ENCODE measurements at places on chromosomes 2 and 18.

DNA sequence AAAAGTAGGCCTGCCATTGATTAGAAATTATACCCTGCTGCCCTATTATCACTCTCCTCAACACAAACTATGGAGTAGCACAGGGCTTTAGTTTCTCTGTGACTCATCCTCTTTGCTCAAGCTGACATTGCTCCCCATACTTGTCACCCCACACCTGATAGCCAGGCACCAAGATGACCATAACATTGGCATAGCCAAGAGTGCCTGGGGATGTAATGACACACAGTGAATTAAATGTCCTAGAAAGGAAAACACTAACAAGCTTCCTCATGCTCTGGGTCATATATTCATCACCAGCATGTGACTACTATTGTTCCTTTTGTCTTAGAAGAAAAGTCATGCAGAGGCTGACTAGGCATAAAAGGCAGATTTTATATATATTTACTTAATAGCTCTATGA lies 137.8 kb upstream of the RND3 start:
- no peak for DNase-seq

DNA sequence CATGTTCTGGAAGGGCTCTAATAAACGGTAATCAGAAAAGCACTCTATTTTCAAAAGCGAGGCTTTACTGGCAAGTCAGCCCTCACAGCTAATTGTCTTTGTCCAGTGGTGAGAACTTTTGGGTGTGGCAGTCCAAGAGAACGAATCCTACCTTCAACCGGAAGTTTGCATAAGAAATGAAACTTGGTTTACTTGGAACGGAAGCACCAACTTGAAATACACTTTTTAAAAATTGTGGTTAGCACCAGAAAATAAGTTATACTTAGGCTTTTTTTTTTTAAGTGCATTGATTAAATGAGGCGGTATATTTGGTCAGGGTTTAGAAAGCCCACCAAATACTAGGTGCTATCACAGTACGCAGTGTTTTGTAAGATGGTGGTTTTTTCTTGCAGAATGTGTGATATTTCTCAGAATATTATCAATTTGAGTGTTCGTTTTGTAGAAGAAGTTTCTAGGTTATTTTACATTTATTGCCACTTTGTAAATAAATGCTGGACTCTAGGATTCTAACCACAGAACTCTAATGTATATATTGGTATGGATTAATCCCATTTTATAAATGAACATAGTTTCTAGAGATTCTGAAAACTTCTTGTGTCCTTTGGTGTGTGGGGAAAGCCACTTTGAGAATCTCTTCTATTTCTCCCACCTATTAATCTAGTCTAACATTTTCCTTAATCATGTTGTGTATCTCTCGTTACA lies 1.2 kb downstream of the MYL12A start:
- DNase-seq: no peak

DNA sequence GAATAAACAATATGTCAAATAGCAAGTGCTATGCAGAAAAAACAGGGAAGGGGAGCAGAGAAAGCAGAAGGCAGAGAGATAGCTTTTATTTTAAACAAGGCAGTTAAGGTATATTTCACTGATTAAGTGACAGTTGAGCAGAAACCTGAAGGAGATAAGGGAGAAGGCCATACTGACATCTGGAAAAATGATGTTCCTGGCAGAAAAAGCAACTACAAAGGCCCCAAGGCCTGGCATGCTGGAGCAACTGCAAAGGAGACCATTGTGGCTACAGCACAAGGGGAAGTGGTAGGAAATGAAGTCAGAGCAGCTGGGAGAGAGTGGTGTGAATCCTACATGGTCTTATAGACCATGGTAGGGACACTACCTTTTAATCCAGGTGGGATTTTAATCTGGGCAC lies 8.9 kb upstream of the PCBP1 start:
- no peak for DNase-seq

DNA sequence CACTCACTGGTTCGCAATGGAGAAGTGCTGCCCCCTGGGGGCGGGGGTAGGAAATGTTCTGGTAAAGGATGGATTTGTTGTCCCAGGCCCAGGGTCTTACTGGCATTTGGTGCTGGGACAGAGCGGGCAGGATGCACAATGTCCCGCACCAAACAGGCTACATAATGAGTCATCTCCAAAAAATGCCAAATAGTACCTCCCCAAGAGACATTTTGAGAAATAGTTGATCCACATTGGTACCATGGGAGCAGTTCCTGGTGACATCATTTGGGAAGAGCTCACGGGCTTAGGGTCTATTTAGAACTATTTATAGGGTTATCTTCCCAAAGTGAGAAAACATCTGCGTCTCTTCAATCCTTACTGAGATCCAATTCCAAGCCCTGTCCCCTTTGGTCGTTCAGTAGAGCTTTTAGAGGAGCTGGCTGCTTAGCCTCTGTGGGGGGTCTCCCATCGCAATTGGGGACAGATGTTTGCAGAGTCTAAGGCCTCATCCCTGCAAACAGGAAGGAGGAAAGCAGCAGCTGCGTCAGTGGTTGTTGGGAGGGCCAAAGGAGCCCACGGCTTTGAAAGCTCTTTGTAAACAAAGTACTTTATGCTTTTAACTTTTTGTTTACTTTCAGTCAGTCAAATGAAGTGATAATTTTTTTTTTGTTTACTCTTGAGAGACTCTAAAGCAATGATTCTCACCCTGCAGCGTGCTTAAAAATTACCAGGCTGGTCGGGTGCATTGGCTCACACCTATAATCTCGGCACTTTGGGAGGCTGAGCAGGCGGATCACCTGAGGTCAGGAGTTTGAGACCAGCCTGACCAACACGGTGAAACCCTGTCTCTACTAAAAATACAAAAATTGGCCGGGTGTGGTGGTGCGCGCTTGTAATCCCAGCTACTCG lies 49.3 kb downstream of the GREB1 start:
- DNase-seq: no peak

- DNase-seq: no peak
Measured at GRCh38 chr2:107817378-107817777, 9.3 kb upstream of the RGPD4 start.

- no peak for DNase-seq
Measured at GRCh38 chr18:3583873-3584247, 133.9 kb downstream of the TGIF1 start.

- no peak for DNase-seq
Measured at GRCh38 chr2:230472621-230473018, 56.6 kb downstream of the SP100 start.

DNA sequence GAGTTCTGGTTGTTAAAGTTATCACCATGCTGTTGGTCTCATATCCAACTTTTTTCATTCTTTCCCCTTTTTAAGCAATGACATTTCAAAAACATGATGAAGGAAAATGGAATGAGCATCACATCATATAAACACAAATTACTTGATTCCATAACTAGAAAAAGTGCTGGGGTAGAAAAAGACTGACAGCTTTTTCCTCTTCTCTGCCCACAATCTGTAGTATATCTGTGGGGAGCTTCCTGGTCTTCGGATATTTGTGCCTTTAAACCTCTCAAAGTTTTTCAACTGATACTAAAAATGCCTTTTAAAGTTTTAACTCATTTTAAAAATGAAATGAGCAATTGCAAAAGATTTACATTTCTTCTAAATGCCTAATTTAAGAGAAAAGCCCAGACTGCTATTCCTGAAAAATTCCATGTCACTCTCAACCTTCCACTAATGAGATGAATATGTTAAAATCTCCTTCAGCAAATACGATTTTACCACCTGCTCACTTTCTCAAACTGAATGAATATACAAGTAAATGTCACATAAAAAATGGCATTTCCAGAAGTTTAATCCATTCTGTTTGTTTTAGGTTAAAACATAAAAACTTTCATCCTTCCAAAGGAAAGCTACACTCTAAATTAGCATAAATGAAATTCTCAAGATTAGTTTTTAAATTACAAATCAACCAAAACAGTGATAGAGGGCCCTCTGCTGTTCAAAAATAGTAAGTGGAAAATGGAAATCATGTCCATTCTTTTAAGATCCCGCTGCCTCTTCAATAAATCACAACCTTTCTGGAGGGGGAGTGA lies 2.1 kb downstream of the DNAH7 start:
- no peak for DNase-seq

- DNase-seq: no peak
Measured at GRCh38 chr2:10891390-10891789, 20.3 kb upstream of the KCNF1 start.

DNA sequence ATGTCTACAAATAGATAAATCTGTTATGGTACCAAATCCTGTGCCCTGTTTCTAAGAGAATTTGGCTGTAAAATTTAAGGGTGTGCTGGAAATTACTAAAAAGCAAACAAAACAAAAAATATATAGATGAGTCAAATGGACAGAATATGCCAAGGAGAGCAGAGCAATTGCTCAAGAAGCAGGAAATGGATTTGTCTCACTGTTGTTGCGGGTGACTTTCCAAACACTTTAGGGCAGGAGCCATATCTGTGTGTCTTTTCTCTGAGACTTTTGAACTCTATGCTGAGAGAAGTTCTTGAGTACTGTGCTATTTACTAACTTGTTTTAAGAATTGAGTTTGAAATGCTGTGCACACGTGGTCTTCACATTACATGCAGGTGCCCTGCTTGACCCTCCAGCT lies 221.7 kb downstream of the PHLPP1 start:
- no peak for DNase-seq

GRCh38 chr2:217905896-217906295 lies 96.9 kb downstream of the TNS1 start:
- DNase-seq: no peak

GRCh38 chr2:203033395-203033794 lies 18.7 kb downstream of the NBEAL1 start:
- DNase-seq: no peak

DNA sequence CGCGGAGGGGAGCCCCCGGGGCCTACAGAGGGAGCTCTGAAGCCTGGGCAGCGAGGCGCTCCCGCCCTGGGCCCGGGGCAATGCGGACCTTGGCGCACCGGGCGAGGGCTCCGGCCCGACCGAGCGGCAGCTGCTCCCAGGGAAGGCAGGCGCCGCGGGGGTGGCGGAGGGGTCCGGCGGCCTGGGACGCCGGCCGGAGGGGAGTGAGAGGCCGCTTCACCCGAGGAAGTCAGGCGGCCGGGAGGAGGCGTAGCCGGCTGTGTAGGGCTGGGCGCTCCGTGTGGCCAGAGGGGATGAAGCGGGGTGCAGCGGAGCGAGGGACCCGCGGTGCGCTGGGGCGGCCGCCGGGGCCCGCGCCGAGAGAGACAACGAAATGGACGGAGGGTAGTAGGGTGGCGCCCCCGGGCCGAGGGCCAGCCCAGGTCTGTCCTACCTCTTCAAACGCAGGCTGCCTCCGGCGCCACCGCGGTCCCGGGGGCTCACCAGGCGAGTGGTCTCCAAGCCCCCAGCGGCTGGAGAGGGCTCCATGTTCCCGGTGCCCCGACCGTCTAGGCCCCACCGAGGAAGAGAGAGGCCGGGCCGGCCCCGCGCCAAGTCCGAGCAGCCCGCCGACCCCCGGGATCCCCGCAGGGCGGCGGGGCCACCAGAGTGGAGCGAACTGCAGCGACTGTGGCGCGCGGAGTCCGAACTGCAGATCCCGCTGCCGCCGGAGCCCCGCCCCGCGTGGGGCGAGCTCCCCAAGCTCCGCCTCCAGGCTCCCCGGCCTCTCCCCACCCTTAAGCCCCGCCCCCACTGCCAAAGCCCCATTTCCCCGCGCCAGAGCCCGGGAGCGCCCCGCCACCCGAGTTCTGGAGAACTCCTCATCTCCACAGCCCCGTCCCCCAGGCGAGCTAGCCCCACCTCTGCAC lies at the start of gene SLC30A3:
TSS of gene SLC30A3 (minus strand) at position 669 of the 908 bp plus-strand sequence. CDS start at position 528, 141 bp downstream.
- DNase-seq: peak; percentile 31

- DNase-seq: no peak
Measured at GRCh38 chr2:54767921-54768320, 44.5 kb downstream of the EML6 start.

DNA sequence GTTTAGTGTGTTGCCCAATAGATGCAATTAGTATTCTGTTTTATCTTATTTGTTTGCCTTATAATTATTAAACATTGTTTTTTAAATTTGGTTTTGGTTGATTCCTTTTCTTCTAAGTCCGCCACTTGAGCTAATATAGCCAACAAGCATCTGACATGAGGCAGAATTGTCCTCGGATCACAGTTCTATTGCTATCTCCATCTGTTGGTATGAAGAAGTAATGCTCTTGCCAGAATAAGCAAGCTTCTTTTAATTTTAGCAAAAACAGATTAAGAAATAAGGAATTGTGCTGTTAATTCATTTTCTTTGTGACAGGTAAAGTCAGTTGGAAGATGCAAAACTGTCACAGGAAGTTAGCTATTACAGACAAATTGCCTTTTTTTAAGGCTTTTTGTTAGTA lies 54.3 kb downstream of the R3HDM1 start:
- no peak for DNase-seq

Data from activated CD4-positive, CD25-positive, alpha-beta regulatory T cell treated with anti-CD3 and anti-CD28 coated beads, Interleukin-2, amount 50 U/mL, for 16 hours (primary cell).